ENCODE measurements at places on chromosomes 5 and 9.

- DNase-seq = no peak
These were observed 10.5 kb downstream of the BRD3 start for GRCh38 chr9:134057307-134057657.

DNA sequence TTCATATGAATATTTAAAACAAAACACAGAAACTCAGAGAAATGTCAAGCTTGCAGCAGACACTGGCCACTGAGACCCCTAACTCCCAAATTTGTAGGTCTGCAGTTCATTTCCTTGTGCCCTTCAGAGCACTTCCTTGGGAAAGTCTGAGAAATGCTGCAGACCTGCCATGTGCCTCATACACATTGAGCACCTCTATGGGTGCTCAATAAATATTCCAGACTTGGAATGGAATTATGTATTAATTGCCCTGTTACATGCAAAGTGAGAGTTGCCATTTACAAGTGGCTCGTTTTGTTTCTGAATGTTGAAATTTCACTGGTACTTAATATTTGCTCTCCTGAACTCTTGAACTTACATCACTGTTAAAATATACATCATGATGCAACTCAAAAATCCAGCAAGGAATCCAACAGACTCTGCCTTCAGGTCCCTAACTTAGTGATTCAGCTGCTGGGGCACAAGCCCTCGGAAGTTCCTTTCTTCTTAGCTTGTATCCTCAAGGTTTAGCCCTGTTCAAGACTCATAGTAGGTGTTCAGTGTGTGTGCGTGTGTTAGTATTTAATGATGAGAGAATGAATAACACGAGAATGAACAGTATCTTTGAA is 90.6 kb downstream of the PTCD2 start:
- no peak for DNase-seq

- DNase-seq = no peak
These were observed 4.7 kb downstream of the ABCA1 start for GRCh38 chr9:104923289-104923688.

- no peak for DNase-seq
These were observed 503.3 kb upstream of the GRIA1 start for GRCh38 chr5:152987131-152987530.
